ENCODE measurements at places on chromosomes 7 and 10. TPM values are rescaled to one million over a fixed set of nuclear protein-coding genes. Genes with fewer than 3 reads are reported as not detected.

DNA sequence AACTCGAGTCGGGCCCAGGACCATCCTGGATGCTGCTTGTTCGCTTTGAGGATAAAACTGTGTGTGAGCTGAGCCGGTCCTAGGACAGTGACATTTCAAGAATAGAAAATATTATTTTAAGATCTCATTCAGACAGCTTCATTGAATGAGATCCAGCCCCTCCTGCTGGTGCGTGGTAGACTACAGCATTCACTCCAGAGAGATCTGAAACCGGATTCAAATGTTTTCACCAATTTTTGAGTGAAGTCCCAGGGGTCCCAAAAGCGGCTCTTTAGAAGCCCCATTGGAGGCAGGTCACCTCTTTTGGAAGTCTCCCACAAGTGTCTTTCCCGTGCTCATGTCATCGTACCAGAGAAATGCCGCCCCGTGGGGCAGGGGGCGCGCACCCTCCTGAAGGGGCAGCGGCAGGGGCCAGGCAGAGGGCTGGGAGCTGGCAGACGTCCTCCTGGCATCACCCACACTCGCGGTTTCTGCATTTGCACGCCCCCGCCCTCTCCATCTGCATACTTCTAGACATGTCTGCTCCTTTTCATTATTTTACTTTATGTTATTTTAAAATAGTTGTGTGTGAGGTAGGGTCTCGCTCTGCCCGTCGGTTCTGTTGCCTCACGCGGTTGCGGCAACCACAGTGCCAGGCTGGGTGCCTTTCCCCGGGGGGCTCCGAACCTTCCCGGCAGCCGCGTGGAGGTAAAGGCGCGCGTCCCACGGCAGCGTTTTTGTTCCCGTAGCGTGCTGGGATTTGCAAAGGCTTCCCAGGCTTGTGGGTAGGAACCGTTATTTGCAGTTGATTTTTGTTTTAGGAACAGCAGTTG, 52.3 kb upstream of the DPYSL4 start:
- ATAC-seq = no peak

- peak; percentile 81 for ATAC-seq
Observed at GRCh38 chr10:3766046-3766756, 18.8 kb downstream of the KLF6 start.

- no peak for ATAC-seq
Observed at GRCh38 chr7:5420067-5420880, 3.4 kb downstream of the TNRC18 start.

DNA sequence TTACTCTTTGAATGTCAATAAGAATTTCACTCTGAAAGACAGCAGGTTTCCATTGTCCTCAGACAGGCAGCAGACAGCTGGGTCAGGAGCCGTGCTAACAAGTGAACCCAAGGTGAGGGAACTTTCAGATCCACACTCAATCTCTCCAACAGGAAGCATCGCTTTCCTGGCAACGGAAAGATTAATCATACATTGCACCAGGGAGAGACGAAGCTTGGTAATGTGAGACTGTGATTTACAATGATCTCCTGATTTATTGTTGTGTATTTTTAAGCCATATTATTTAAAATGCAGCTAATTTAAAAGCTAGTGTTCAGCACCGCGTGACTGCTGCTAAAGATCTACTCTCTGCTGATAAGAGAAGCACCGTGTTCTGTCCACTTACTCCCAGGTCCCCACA, 17.5 kb upstream of the NOM1 start:
- ATAC-seq = peak; percentile 40

GRCh38 chr10:133335246-133336117, 1.2 kb downstream of the CALY start:
- peak; percentile 53 for ATAC-seq

GRCh38 chr10:91901784-91902677, 7.3 kb downstream of the FGFBP3 start:
- ATAC-seq = peak; percentile 93

GRCh38 chr7:116454377-116454776, 45.2 kb upstream of the CAV2 start:
- ATAC-seq = no peak

- ATAC-seq = peak; percentile 96
Observed at GRCh38 chr7:95545007-95545615, 51.2 kb downstream of the PDK4 start.

DNA sequence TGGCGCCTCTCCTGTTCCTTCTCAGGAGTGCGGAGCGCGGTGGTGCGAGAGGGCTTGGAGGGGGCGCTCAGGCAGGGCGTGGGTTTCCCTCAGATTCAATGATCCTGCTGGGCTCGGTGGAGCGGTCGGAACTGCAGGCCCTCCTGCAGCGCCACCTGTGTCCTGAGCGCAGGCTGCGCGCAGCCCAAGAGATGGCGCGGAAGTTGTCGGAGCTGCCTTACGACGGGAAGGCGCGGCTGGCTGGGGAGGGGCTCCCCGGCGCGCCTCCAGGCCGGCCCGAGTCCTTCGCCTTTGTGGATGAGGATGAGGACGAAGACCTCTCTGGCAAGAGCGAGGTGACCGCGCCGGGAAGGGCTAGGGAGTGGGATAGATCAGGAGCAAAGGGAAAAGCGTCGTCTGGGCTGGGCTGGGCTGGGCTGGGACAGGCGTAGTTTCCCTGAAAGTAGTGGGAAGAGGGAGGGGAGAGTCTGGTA, 17.0 kb downstream of the FAM131B start:
- peak; percentile 96 for ATAC-seq

GRCh38 chr10:94210440-94211168, 152.1 kb downstream of the NOC3L start:
- no peak for ATAC-seq

The LRRC17 gene
- total RNA-seq = 1.1 TPM

The TSPAN13 gene
- 99.1 TPM for total RNA-seq

All from motor neuron (in vitro differentiated cells).